ENCODE measurements at places on chromosomes 12 and 14.

GRCh38 chr12:122318607-122319605 is 52.6 kb upstream of the VPS33A start:
- DNase-seq, result no peak

DNA sequence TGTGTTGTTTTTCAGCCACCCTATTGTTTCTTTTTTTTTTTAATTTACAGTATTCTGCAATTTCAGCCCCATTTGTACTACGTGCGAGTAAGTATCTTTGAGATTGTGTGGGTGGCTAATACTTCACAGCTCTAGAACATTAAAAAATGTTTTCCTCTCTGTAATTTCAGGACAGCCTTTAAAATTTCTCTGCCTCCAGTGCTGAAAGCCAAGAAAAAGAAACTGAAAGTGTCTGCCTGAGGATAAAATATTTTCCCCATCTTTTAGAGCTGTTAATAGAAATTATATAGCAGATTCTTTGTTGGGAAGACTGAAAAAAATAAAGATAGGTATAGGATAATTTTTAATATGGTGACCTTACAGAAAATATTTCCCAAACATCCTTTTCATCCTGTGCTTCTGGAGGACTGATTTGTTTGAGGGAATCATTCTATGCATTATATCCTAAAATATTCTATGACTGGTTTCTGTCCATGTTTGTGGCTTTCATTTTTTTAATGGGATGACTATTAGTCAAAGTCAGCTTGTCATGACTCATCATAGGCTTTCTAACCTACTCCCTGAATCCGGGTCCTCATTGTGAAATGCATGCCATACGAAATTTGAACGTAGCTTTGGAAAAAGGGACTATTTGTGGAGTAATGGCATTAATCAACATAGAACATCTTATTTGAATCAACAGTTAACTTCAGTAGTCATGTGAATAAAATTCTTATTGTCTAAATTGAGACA is 10.8 kb upstream of the TCTN2 start:
- DNase-seq, result no peak

DNA sequence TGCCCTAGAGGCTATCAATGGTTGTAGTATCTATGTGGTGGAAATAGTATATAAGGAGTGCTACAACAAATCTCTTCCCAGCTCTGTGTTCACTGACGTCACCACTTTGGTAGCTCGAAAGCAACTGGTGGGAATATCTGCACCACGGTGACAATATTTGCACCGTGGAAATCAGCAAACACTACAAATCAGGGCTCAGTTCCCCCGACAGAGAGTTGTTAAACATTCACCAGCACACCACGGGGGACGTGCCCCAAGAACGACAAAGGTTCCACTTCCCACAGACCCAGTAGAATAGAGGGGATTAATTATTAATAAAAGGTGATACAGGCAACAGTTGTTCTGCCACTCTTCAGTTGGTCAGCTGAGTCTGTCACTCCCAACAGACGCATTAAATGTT is 98.4 kb downstream of the CCDC60 start:
- no peak for DNase-seq

- no peak for DNase-seq
Observed at GRCh38 chr12:65171073-65171472, 1.7 kb downstream of the LEMD3 start.

DNA sequence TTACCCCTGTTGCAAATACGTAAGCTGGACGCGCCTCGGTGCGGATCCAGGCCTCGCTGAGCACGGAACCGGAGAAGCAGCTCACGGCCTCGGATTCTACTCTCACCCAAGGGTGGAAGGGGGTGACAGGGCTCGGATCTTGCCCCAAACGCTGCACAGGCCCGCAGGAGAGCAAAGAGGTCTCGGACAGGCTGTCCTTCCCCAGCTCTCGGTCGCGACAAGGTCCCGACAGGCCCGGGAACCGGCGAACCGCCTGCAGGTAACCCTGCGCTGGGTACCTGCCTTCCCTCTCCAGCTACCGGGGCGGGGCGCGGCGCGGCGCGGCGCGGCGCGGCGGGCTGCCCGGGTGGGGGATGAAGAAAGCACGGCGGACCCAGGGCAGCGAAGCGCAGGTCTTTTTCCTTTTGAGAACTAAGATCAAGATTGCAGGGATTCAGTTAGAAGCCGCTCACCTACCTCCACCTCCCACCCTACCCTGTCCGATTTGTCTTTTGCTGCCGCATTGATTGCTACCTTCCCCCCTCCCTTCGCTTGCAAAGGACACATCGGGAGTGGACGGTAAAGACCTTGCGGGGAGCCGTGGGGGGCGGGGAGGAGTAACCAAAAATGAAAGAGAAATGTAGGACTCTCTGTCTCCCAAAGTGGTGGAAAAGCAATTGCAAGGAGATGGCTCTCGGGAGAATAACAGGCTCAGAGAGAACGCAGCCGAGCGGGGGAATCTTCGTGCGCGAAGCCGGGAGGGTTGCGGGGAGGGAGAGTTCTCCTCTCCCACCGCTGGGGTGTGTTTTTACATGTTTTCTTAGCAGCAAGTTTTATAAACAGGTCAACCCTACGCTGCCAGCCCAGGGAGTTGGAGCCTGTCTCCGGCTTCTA is 8.4 kb upstream of the TBX3 start:
- DNase-seq, result peak; percentile 74

- DNase-seq, result no peak
Observed at GRCh38 chr14:54976316-54976715, 50.6 kb downstream of the WDHD1 start.

GRCh38 chr12:28217805-28218204 is 27.5 kb downstream of the CCDC91 start:
- no peak for DNase-seq

DNA sequence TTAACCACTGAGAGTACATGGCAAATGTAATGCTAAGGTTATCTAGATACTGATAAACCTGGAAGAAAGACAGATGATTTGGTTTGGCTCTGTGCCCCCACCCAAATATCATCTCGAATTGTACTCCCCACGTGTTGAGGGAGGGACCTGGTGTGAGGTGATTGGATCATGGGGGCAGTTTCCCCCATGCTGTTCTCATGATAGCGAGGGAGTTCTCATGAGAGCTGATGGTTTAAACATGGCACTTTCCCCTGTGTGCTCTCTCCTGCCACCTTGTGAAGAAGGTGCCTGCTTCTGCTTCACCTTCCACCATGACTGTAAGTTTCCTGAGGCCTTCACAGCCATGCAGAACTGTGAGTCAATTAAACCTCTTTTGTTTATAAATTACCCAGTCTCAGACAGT is 14.2 kb downstream of the NOXRED1 start:
- no peak for DNase-seq

DNA sequence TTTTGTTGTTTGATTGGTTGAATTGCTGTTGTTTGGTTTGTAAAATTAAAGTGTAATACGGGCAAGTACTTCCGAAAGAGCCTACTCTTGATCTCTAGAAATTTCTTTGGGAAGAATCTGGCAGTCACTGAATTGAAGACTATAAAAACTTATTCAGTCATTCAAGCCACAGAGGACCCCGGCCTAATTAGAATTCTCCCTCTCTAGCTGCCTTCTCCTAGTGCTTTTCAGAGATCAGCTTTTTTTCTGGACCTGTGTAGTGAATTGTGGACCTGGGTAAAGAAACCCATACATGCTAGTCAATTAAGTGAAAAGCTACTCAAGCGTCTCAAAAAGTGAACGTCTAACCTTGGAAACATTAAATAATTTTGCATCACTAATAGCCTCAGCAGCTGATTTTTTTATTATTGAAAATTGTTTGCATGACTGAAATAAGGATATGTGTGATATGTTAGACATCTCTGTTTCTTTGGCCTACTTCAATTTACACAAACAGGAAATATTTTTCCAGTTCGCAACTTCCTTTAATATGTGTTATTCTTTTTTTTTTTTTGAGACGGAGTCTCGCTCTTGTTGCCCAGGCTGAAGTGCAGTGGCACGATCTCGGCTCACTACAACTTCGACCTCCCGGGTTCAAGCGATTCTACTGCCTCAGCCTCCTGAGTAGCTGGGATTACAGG is 27.2 kb downstream of the EFCAB11 start:
- no peak for DNase-seq

DNA sequence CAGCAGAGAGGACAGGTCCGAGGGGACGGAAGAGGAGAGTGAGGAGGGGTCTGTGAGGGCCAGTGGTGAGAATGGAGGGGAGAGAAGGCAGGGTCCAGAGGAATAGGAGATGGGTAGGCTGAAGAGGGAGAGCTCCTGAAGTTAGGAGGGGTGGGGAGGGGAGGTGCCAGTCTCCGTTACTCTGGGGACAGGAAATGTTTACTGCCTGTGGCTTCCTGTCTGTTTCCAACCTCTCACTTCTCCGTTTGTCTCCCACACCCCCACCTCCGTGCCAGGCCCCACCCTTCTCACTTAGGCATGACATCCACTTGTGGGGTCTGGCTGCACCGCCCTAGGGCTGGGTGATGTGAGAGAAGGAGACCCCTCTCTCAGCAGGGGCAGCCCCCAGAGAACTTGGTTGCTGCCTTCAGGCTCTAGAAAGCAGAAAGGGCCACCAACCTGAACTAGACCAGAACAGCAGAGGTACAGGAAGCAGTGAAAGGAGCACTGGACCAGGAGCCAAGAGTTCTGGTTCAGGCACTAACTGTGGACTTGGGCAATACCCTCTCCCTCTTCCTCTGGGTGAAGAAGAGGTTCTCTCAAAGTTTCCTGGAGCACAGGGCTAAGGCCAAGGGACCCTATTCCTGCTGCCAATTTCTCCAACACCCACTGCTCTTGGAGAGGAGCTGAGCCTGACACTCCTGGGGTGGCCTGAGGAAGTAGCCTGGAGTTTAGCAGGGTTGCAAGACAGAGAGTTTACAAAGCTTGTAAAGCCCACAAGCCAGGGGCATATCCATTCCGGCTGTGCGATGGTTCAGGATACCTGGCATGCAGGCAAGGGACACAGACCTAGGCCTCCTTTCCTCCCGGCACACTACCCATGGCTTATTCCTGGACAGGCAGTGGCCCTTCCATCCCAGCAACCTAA is 5.5 kb downstream of the ITGA5 start:
- no peak for DNase-seq

DNA sequence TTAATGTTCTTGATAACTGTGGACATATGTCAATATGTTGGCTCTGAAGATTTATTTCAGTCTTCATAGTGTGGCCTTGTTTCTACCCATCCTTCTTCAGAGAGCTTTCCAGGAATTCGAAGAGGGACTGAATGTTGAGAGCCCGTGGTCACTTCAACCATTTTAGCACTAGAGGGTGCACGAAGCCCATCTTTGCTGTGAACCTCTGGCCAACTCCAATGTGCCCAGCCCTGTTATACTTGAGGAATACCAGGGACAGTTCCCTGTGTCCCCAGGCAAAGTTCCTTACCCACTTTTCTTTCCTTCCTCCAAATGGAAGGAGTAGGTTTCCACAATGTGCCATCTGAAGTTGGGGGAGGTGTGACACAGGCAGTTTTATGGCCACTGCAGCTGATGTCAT is 603.5 kb downstream of the RPL10L start:
- DNase-seq, result no peak

- DNase-seq, result peak; percentile 79
Observed at GRCh38 chr12:52582971-52583456, 9.4 kb upstream of the KRT74 start.

DNA sequence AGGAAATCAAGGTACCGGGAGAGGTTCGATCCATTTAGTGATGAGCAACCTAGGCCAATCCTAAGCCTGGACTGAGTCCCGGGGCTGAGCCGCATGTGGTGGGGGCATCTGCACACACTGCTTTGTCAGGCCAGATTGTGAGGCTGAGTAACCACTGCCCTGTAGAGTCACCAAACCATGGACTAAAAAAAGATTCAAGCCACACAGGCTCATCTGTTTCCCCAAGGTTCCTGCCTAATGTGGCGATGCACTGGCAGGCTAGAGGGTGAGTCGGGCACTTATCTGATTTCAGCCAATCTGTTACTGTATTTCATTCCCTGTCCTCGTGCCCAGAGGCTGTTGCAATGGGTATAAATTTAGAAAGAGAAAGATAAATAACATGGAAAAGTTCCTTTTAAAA is 140.8 kb downstream of the TTC7B start:
- DNase-seq, result no peak

- no peak for DNase-seq
Observed at GRCh38 chr12:130667421-130667960, 48.6 kb downstream of the RIMBP2 start.

DNA sequence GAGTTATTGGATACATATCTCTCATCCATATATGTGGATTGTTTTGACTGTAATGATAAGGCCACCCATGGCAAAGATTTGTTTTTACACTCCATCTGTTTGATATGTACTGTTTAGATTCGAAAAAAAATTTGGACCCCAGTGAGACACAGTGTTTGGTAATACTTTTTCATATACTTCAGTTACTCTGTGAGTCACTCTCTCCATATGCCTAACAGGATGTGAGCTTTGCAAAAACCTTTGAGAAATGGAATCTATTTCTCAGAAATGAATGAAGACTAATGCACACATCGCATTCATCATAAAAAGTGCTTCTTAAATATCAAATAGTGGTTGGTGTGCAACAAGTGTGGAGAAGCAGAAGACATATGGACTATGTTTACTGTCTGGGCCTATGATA is 781.5 kb downstream of the SLC6A15 start:
- DNase-seq, result no peak

- DNase-seq, result peak; percentile 71
Observed at GRCh38 chr14:104680056-104680805, 9.2 kb upstream of the INF2 start.

GRCh38 chr14:93009471-93010129 is 86.7 kb downstream of the CHGA start:
- DNase-seq, result no peak

GRCh38 chr14:69432364-69432763 is 33.9 kb downstream of the SLC39A9 start:
- DNase-seq, result no peak

DNA sequence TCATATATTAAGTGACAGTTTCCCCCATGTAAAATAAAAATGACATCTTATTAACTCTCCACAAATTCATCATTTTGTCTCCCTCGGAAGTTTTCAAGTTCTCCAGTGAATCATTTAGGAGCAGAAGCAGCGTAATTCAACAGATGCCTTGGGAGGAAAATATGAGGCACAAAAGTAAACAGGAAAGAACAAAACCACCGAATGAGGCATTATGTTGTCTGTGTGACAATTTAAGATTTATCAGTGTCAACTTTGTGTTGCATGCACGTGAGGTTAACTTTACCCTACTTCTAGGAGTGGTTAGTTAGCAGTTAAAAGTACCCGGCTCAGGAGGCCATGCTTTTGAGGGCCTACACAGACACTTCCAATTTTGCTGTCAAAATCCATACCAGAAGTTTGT is 258.6 kb downstream of the IPO8 start:
- no peak for DNase-seq

GRCh38 chr12:118220702-118221101 is 84.8 kb downstream of the PEBP1 start:
- no peak for DNase-seq

GRCh38 chr12:6208130-6208529 is 7.9 kb downstream of the CD9 start:
- no peak for DNase-seq

GRCh38 chr12:71567537-71567936 is 96.1 kb downstream of the ZFC3H1 start:
- DNase-seq, result no peak

All from ureter (tissue), 1 donor.